ENCODE measurements at places on chromosomes 16 and 17.

DNA sequence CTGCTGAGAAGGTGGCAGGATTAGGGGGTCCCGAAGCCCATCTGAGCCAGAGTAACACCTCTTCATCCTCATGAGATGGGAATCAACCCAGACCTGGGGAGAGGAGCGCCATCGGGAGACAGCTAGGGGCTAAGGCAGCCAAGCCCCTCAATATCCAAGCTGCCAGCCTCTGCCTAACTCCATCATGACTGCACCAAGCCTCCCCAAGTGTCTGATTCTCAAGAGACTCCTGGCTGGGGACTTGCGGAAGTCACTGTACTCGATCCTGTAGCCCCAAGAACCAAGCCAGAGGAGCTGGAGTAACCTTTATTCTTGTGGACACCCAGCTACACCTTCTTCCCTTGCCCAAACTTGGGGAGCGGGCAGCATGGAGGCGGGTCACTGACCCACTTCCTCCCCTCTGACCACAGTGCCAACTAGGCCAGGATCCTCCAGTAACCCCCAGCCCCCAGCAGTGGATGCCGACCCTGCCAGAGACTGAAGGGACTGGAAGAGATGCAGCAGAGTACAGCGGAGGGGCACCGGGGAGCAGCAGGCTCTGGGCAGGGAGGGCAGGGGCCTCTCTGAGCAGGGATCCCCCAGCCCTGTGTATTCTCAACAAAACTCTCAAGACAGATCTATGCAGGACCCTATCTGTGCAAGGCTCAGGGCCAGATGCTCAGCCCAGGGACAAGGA is 13.3 kb downstream of the HDAC5 start:
- no peak for DNase-seq

DNA sequence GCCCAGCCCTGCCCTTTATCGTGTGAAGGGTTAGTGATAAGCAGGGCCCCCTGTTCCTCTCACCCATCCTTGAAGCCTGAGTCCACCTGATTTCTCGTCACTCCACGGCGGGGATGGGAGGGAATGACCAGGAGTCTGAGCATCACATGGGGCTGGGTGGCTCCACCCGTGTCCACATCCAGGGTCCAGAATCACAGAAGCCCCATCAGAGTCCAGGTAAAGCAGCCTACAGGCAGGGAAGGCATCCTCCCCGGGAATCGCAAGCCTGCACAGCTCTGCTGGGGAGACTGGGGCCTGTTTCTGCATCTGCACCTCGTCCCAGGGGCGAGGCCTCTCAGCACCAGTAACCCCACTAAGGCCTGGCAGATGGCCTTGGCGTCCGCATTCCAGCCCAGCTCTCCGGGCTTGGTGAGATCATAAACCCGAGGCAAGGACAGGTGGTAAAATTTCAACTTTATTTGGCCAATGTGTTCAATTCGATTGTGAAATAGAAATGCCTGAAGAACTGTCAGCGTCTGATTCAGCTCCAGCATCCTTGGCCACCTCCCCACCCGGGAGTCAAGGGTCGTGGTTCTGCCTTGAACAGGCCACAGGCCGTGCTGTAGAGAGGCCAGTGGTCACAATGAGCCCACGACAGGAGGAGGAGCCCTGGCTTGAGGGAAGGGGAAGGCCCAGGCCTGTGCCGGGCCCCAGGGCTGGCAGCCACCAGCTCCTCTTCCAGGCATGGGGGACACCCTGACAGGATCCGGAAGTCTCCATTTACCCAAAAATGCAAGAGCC is 8.1 kb upstream of the PPP1R27 start:
- no peak for DNase-seq

GRCh38 chr16:77359065-77359502 is 75.8 kb downstream of the ADAMTS18 start:
- no peak for DNase-seq

DNA sequence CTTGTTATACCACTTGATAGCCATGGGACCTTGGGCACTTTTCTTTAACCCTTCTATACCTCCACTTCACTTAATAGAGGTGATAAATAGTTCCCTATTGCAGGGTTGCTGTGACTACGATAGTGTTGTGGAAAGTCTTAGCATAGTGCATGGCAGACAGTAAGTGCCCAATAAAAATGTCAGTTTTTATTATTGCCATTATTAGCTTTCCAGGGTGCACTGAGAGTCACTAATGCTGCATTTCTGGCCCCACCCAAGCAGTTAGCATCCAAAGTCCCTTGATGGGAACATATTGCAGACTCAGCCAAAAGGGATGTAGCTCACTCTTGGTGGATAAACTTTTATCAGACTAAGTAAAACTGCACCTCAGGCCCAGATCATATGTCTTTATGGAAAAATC is 41.5 kb upstream of the TEKT3 start:
- no peak for DNase-seq

DNA sequence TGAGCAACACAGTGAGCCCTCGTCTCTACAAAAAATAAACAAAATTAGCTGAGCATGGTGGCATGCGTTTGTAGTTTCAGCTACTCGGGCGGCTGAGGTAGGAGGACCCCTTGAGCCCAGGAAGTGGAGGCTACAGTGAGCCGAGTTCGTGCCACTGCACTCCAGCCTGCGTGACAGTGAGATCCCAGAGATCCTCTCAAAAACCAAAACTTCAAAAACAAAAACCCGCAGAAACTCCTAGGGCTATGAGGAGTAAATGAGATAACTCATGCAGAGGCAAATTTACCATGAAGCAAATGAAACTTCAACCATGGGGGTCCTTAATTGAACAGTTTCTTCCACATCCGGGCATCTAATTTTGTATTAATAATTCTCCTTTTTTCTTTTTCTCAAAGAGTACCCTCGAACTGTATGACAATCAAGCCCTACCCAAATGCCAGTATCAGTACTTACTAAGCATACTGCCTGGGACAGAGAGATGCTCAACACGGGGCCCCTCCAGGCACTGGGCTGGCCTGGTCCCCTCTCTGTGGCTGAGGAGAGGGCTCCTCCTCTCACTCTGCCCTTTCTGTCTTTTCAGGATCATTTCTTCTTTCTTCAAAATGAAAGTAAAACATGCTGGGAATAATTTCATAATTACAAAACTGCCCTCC is 789 bp upstream of the PIPOX start:
- no peak for DNase-seq

DNA sequence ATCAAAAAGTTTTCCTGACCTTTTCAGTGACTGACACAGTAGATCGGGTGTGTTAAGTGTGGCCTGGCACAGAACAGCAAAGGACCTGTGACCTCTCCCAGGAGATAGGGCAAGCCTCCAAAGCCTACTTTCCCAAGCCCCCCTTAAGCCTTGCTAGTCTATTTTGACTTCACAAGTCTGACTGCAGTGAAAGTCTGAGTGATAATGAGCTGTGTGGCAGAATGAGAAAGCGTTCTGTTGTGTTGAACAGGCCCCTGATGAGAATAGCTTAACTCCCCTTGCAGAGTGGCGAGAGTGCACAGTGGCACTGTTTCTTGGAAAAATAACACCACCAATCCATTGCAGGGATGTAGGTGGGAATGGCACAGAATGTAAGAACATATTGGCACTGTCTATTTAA is 32.8 kb downstream of the MMD start:
- DNase-seq: no peak

Data from NCI-H1417 treated with DMSO at 0.1 percent for 48 hours (cell line).